ENCODE measurements at places on chromosomes 13 and 19.

- peak; percentile 89 for DNase-seq
Measured at GRCh38 chr13:112943309-112944125, 25.5 kb upstream of the MCF2L start.

GRCh38 chr19:3398900-3399278 lies 32.5 kb downstream of the NFIC start:
- DNase-seq = no peak

- no peak for DNase-seq
Measured at GRCh38 chr19:1318678-1319471, 33.2 kb downstream of the EFNA2 start.

GRCh38 chr19:34393629-34394028 lies 10.6 kb upstream of the PDCD2L start:
- no peak for DNase-seq

GRCh38 chr19:57719901-57720519 lies 7.4 kb downstream of the ZNF671 start:
- DNase-seq = peak; percentile 31

- DNase-seq = no peak
Measured at GRCh38 chr13:83214452-83214851, 667.8 kb downstream of the SLITRK1 start.

DNA sequence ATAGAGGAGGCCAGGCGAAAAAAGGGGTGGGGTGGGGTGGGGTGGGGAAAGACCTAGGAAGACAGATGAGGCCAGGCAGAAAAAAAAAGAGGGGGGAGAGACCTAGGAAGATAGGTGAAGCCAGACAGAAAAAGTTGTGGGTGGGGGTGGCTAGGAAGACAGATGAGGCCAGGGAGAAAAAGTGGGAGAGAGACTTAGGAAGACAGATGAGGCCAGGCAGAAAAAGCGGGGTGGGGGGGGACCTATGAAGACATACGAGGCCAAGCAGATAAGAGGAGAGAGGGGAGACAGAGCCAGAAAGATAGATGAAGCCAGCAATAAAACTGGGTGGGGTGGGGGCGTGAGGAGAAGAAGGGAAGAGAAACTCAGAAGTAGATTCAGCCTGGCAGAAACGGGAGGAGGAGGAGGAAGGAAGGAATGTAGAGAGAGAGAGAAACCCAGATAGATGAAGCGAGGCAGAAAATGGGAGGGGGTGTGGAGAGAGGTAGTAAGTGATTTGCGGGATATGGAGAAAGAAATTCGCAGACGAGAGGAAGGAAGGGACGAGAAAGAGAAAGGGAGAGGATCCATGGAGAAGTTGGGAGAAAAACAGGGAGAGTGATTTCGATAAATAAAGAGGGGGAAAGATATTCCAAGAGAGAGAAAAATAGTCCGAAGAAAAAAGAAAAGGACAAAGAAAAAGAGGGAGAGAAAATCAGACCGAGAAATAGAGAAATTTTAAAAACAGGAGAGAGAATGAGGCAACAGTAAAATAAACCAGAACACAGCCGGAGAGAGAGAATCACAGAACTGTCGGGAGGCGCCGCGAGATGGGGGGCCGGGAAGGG lies 12.2 kb upstream of the CACNG6 start:
- no peak for DNase-seq

- no peak for DNase-seq
Measured at GRCh38 chr19:16876904-16877361, 11.9 kb upstream of the F2RL3 start.

DNA sequence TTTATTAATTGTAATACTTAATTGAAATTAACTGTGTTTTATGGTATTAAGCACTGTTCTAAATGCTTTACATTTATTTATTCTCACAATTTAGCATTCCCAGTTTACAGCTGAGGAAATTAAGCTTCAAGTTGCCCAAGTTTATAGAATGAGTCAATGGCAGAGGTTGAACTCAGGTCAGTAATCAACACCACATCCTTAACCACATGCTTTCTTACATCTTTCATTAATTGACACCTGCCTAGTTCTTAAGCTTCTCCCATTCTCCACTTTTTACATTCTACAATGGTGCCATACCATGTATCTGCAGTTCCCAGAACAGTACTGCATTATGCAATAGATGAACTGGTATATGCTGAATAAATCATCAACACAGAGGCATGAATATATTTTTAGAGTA lies 11.7 kb upstream of the RBM26 start:
- no peak for DNase-seq

GRCh38 chr19:38718747-38719543 lies 25.3 kb downstream of the CAPN12 start:
- no peak for DNase-seq
